ENCODE measurements at places on chromosomes 1 and 21.

DNA sequence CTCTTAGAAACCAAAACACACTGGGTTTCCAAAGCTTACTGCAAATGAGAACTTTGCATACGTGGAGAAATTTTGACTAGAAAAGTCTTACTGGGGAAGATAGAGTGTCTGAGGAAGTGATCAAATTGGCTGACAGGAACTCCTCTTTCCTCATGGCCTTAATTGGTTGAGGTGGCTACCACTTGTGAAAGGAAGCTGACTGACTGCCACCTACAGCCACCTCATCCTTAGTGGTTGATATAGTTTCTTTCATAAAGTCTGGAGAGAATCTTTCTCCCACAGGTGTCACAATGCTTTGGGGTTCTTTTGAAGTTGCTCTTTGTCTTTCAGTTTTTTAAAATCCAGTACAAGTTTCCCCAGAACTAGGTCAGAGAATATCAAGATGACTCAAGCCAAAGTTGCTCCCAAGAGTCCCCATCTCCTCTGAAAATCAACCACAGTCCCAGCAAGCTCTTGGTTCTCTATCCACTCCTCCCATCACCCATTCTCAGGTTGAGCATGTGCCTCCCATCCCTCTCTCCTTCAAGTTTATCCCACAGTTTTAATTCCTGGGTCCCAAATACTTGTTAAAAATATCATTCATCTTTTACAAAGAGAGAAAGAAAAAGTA is 43.3 kb downstream of the GPR88 start:
- DNase-seq, result no peak

- no peak for DNase-seq
These were observed at the start of gene MAP3K21 for GRCh38 chr1:233327651-233328141. MAP3K21 (plus strand) TSS chr1:233327724; CDS start chr1:233328029, 305 bp downstream.

- DNase-seq, result no peak
These were observed 39.5 kb upstream of the ZNF124 start for GRCh38 chr1:247211339-247211738.

GRCh38 chr1:64595871-64596515 is 126.1 kb downstream of the CACHD1 start:
- DNase-seq, result no peak

- no peak for DNase-seq
These were observed 18.9 kb upstream of the SLC26A9 start for GRCh38 chr1:205961991-205962820.

DNA sequence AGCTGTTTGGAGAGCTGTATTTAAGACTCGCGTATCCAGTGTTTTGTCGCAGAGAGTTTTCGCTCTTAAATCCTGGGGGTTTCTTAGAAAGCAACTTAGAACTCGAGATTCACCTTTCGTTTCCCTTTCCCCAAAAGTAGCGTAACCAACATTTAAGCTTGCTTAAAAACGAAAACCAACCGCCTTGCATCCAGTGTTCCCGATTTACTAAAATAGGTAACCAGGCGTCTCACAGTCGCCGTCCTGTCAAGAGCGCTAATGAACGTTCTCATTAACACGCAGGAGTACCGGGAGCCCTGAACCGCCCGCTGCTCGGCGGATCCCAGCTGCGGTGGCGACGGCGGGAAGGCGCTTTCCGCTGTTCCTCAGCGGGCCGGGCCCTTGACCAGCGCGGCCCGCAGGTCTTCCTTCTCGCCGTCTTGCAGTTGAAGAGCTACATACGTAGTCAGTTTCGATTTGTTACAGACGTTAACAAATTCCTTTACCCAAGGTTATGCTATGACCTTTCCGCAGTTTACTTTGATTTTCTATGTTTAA is 1.9 kb downstream of the OLIG1 start:
- no peak for DNase-seq

DNA sequence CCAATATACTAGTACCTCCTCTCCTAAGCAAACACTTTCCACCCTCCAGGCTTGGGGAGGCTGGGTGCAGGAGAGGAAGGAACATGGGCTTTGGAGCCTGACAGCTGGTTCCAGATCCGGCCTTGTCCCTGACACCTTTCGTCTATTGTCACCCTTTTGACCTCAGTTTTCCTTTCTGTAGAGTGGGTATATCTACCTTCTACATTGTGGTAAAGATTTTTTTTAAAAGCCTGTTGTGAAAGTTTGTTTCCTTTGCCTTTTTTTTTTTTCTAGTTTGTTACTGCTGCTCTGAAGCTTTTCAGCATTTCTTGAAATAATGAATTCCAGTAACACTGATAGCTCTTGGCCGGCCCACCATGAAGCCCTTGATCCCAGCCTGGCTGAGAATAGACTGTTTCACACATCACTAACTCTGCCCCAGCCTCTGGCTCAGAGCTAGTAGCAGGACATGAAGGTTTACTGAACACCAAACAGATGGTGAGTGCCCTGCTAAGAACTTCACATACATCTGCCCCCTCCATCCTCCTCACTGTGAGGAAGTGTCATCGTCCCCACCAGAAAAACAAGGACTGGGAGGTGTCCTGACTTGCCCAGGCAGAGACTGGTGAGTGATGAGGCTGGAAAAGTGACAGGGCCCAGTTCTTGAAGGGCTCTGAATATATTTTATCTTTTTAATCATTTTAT is 33.0 kb upstream of the ID3 start:
- DNase-seq, result no peak
